ENCODE measurements at places on chromosomes 2 and 18.

DNA sequence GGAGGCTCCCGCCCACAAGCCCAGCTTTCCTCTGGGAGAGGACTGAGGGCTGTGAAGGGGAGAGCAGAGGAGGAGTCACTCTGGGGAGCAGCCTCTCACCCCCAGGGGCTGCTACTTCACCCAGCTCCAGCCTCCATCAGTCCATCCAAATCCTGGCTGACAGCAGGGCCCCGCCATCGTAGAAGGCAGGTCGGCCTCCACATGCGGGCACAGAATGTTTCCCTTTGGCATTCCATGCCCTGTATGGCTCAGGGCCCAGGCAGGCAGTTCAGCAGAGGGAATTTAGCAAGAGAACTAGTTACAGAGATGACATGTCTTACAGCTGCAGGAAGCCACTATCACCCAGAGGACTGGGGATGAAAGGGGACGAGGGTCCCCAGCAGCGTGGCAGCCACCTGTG, 6.4 kb upstream of the ODC1 start:
- no peak for DNase-seq

GRCh38 chr2:47631792-47632398, 151.1 kb upstream of the MSH6 start:
- DNase-seq: peak; percentile 27

DNA sequence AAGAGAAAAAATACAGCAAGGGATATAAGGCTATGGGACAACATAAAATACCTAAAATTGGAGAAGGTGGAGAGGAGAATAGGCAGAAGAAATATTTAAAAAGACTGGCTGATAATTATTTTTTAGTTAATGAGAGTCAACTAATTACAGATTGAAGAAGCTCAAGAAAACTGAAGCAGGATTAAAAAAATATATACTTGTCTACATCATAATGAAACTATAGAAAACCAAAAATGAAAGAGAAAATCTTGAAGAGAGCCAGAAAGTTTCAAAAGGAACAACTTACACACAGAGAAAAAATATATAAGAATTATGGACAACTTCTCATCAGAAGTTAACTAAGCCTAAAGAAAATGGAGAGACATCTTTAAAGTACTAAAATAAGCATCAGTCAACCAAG, 62.9 kb upstream of the APCDD1 start:
- no peak for DNase-seq

GRCh38 chr2:40872580-40872979, 420.7 kb upstream of the SLC8A1 start:
- DNase-seq: no peak

DNA sequence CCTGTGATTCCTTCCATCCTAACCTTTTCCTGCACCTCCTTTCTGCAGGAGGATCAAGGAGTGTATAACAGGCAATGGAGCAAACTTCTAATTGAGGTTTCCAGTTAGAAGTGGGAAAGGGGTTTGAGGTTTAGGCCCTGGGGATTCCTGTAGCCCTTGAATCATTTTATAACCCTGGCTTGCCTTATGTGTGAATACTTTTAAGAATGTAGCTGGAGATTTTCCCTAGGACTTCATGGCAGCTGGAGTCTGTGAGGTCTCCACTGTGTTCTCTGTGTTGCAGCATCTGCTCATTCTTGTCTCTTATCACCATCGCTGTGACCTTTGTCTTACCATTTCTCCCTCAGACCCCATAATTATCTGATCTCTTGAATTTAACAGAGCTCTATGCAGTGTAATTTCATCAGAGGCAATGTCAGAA, 370.2 kb upstream of the SLC14A2 start:
- no peak for DNase-seq

GRCh38 chr2:101011152-101011551, 9.1 kb downstream of the RPL31 start:
- no peak for DNase-seq

DNA sequence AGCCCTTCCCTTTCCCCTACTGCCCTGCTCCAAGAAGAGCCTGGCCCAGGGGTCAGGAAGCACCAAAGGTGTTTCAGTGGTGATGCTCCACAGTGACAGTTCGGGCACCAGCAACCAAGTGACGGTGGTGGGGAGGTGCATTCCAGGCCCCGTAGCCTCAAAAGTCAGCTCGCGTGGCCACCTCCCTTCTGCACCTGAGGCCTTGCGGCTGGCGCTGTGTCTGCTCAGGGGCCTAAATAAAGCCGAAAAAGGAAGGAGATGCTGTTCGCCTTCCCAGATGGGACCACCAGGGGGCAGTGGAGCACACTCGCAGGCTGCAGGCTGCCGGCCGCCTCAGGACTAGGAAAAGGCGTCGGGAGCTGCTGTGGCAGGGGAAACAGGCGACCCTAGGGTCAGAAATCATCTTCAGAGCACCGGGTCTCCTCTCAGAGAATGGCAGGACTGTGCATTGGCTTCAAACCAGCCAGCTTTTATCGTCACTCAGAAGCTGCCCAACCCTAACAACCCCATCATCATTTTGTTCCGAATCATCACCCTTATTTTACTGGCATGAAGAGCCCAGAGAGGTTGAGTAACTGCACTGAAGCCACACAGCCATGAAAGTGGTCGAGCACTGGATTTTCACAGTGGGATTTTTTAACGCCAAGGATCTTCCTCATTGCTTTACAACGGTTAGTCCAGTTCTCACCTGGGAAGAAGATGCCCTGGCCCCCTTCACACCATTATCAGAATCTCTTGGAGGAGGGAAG, 213.0 kb upstream of the CELF4 start:
- DNase-seq: no peak

DNA sequence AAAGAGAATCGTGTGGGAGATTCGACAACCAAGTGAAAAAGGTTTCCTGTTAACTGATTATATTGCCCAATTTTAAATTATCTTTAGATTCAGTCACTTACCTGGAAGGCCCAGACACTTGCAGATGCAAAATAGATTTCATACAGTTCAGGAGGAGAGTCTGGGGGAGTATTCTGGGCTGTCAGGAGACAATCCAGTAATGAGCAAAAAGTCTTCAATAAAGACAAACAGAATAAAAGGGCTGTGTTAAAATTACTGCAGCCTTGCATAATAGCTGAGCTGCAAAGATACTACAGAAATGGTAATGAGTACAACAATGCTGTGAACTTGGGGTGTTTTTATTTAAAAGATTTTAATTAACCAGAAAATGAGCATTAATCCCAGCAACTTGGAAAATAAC, 303.6 kb downstream of the SP3 start:
- DNase-seq: no peak

DNA sequence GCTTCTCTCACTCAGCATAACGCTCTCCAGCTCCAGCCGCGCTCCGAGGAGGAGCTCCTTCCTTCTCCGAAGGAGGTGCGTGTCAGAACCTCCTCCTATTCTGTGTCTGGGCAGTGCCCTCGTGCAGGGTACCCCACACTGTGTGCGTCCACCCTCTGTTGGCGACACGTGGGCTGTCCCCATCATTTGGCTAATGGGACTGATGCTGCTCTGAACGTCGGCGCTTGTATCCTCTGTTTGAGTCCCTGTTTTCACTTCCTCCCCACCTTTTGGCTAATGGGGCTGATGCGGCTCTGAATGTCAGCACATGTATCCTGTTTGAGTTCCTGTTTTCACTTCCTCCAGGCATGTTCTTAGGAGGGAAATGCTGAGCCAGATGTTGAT, 22.2 kb downstream of the KCNG2 start:
- no peak for DNase-seq

- DNase-seq: no peak
Observed at GRCh38 chr2:216285701-216286100, 86.6 kb downstream of the MARCHF4 start.

- no peak for DNase-seq
Observed at GRCh38 chr2:124542932-124543640, 518.0 kb downstream of the CNTNAP5 start.

DNA sequence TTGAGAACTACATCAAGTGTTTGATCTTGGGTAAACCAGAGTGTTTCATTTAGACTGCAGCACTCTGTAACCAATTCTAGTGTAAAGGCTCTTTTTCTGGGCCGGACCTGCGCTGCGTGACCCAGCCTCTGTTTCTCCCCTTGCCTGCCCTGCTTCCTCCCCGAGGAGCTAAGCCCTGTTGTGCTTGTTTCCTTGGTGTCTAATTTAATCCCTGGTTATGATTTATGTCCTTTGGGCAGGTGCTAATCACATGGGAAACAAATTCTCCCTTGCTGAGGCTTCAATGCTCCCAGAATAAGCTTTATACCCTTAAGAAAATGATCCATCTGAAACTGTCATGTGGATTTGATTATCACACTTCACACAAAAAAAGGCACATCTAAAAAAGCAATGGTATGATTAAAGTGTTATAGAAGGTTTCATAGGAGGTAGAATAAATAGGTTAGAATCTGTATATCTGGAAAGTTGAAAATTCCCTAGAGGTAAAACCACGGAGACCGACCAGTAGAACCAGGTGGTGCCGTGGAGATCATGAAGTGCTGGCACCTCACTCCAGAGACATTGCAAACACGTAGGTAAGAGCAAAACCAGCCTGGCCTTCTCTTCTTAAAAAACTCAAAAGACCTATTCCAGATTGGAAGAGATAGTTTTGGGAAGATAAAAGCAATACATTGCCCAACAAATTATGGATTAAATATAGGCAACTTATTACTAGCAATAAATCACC, 31.0 kb upstream of the SLC9A2 start:
- DNase-seq: no peak

- DNase-seq: no peak
Observed at GRCh38 chr2:165787334-165787733, 6.7 kb downstream of the GALNT3 start.

DNA sequence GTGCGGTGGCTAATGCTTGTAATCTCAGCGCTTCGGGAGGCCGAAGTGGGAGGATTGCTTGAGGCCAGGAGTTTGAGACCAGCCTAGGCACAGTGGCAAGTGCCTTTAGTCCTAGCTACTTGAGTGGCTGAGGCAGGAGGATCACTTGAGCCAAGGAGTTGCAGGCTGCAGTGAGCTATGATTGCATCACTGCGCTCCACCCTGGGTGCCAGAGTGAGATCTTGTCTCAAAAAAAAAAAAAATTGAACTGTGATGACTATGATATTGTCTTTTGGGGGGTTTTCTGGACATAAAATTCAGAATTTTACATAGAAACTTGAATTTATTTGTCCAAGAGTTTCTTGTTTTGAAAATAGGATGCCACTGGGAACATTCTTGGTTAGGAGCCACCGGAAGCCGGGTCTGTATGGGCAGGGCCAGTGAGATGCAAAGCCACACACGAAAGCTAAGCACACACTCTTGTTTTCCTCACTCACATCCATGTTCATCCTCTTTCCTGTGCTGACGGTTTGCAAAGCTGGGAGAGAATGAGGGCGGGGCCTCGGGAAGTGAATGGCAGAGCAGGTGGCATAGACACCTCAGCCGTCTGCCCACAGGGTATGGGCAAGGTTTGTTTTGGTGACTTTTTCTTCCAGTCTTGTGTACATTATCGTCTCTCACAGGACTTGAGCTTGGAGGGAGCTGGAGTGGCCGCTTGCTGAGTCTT, 12.6 kb downstream of the AGAP1 start:
- DNase-seq: no peak
